ENCODE measurements at places on chromosomes 16 and 17.
A peak's percentile ranks its signal among the peaks of the same experiment; 100 is the strongest.

DNA sequence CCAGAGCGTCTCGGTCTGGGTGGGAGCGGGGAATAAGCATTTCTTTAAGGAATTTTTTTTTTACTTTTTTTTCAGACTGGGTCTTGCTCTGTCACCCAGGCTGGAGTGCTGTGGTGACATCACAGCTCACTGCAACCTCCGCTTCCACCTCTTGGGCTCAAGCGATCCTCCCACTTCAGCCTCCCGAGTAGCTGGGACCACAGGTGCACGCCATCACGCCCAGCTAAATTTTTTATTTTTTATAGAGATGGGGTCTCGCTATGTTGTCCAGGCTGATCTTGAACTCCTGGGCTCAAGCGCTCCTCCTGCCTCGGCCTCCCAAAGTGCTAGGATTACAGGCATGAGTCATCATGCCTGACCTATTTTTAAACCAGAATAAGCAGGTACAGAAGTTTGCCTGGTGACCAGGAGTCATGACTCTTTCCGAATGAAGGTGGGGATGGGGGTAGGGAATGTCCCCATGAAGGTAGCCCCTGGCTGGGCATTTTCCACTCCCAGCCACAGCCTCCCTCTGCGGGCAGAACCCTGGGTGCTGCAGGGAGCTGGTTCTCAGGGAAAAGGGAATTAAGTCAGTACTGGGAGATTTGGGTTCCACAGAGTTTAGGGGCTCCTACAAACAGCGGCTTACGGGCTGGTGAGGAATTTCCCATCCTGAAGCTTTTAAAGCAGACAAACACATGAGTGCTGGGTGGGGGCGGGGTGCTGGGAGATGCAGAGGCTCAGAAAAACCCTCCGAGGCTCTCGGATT lies 48.3 kb downstream of the TBC1D16 start:
- no peak for DNase-seq

- no peak for DNase-seq
Observed at GRCh38 chr17:46732754-46733398, 85.6 kb downstream of the WNT3 start.

DNA sequence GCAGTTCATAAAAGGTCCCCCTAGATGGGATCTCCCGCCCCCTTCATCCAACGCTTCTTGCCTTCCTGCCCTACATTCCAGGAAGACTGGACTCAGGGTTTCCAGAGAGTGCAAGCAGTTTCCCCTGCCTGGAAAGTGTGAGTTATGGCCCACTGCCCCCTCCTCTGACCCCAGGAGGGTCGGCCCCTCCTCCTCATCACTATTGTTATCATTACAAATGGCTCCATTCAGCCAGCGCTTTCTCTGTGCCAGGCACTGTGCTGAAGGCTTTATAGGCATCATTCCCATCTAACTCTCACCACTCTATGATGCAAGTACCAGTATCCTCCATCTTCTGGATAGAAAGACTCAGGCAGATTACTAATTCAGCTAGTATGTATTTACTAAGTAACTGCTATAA lies 90.7 kb downstream of the USP31 start:
- no peak for DNase-seq

- DNase-seq = no peak
Observed at GRCh38 chr16:86088816-86089215, 189.9 kb downstream of the IRF8 start.

DNA sequence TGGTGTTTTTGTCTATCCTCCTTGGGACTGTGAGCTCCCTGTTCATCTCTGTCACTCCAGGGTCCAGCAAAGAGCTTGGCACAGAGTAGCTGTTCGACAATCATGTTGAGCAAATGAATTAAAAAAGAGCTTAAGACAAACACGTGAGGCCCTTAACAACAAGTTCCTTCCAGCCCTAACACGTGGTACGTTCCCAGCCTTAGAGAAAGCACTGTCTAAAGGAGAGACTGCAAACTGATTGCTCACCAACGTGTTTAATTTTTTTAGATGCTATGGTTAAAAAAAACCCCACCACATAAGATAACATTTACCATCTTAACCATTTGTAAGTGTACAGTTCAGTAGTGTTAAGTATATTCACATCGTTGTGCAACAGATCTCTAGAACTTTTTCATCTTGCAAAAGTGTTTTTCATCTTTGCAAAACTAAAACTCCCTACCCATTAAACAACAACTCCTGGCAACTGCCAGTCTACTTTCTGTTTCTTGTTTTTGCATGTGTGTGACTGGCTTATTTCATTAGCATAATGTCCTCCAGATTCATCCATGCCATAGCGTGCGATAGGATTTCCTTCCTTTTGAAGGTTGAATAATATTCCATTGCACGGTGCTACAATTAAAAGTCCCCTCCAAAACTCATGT lies 28.2 kb downstream of the LAT start:
- peak; percentile 81 for DNase-seq

- DNase-seq = no peak
Observed at GRCh38 chr17:47875011-47875985, 20.7 kb upstream of the SP2 start.

GRCh38 chr17:29588017-29588561 lies 1.4 kb downstream of the GIT1 start:
- no peak for DNase-seq

DNA sequence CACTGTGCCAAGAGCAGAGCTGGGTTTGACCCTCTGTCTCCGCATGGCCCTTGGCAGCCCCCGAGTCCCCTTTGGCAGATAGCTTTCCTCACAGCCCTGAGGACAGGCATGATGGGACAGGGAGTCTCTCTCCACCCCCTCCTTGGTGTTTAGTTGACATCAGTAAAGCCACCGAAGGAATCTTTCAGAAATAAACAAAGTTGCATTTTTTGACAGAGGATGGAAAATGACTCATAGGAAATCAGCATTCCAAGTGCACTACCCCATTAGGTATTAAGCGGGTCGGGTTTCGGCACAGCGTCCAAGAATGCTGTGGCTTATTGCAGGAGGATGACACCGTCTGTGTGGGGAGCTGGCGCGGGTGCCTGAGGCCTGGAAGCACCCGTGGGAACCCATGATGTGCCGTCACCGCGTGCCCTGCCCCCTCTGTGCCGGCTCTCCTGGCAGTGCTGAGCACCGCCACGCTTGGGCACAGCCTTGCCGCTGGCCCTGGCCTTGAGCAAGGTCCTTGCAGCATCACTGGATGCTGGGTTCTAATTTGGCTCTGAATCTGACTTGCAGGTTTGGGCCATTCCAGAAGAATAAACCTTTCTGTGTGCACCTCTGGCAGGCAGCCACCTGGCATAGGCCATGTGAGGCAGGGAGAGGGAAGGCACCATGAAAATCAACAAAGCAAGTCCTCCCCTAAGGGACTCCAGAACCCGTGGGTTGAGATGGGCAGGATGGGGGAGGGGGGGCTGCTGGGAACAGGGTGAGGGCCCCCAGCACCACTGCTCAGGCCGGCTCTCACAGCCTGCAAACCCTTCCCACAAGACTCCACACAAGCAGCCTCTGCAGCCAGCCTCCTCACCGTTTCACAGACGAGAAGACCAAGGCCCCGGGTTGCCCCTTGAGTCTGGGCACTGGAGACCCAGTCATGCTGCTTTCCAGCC lies 50.5 kb upstream of the ZNF469 start:
- DNase-seq = no peak

DNA sequence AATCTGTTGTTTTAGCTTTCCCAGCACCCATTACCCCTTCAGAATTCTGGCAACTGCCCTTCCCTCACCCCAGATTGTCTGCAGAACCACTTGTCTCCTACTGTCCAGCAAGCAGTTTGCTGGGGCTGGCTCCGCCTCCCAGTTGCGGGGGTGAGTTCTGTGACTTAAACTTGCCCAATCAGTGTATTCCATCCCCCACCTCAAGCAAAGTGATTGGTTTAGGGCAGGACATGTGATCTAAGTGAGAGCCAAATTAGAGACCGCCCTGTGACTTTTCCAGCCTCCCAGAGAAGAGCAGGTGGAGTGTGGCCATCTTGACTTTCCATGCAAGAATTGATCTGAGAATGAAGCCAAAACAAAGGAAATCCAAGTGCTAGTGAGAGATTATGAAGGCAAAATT lies 22.7 kb upstream of the SRCIN1 start:
- no peak for DNase-seq

- DNase-seq = no peak
Observed at GRCh38 chr17:82957469-82957795, 117.6 kb upstream of the ZNF750 start.

GRCh38 chr17:797236-797840 lies 15.2 kb downstream of the MRM3 start:
- no peak for DNase-seq
